ENCODE measurements at places on chromosomes 11 and 22. TPM values are rescaled to one million over a fixed set of nuclear protein-coding genes. Genes with fewer than 3 reads are reported as not detected.

The CLMP gene
- total RNA-seq = 99.4 TPM

The MLC1 gene
- 29.2 TPM for total RNA-seq

The WBP2NL gene
- total RNA-seq = 2.0 TPM

The PKP3 gene
- 117 TPM for total RNA-seq

The CLDN5 gene
- total RNA-seq = 228 TPM
